ENCODE measurements at places on chromosomes 1 and 21. TPM values are rescaled to one million over a fixed set of nuclear protein-coding genes. Genes with fewer than 3 reads are reported as not detected.

The RGS18 gene
- not detected for total RNA-seq

The PTPRF gene
- 100 TPM for total RNA-seq

The RHOU gene
- total RNA-seq: 0.17 TPM

The MYCL gene
- 4.0 TPM for total RNA-seq

The RASAL2 gene
- 11.3 TPM for total RNA-seq

The PCBP3 gene
- total RNA-seq: 2.4 TPM

The LRRN2 gene
- 9.0 TPM for total RNA-seq

The PODN gene
- not detected for total RNA-seq

The OR6N1 gene
- not detected for total RNA-seq

The CNR2 gene
- total RNA-seq: not detected

The ELAPOR1 gene
- 0.80 TPM for total RNA-seq

The NBPF4 gene
- total RNA-seq: 0.07 TPM

The HNRNPU gene
- 503 TPM for total RNA-seq

The NBPF1 gene
- total RNA-seq: 76.7 TPM

The AMY2A gene
- not detected for total RNA-seq

The SMCP gene
- not detected for total RNA-seq

The OXCT2 gene
- 3.9 TPM for total RNA-seq

The MIGA1 gene
- total RNA-seq: 8.8 TPM

The RGS4 gene
- 16.6 TPM for total RNA-seq

The CR1L gene
- total RNA-seq: not detected

The SPRR2E gene
- not detected for total RNA-seq

The CFHR1 gene
- total RNA-seq: not detected

The SPAG17 gene
- total RNA-seq: not detected

The TCHH gene
- not detected for total RNA-seq

The LORICRIN gene
- total RNA-seq: not detected

The GBP5 gene
- not detected for total RNA-seq

The TINAGL1 gene
- total RNA-seq: 217 TPM

All from PC-3 (cell line).